ENCODE measurements at places on chromosomes 11 and 22.
A peak's percentile ranks its signal among the peaks of the same experiment; 100 is the strongest.

- no peak for DNase-seq
These were observed 103.1 kb downstream of the TSPAN18 start for GRCh38 chr11:44829838-44830237.

GRCh38 chr11:100010393-100010792, 676.7 kb upstream of the ARHGAP42 start:
- DNase-seq: no peak

DNA sequence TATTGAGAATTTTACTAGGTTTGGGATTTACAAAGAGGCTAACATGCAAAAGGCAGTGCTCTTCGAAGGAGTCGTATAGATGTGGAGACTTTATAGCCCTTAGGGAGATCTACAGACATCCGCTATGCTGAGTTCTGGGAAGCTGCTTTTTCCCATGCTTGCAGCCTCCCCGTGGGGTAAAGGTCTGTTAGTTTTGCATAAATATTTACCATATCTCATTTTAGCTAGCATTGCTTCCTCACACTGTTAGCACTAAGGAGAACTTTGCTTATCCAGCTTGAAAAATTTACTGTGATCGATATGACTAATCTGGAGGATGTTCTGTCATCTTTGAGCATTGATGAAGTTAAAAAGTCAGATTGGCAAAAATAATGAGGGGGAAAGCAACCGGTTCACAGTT, 18.6 kb downstream of the ARHGEF12 start:
- DNase-seq: no peak

DNA sequence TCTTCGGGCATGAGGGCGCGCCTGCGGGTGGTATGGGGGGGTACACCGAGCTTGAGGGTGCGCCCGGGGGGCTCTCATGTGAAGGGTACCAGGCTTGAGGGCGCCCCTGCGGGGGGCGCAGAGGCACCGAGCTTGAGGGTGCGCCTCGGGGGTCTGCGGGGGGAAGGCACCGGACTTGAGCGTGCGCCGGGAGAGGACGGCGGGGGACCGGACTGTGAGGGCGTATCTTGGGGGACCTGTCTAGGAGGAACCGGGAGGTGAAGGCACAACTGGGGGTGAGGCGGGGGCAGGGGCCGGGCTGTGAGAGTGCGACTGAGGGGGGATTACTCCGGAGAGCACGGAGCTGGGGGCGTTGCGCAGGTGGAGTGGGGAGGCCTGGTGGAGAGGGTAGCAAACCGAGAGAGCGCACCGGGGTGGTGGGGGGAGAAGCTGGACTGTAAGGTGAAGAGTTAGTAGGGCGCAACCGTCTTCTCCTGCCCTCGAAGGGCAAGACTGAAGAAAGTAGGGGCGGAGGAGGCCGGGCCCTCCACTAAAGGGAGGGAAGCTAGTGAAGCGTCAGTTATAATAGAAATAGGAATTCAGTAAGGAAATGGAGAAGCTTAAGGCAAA, 1.1 kb upstream of the DDX6 start:
- DNase-seq: peak; percentile 43

DNA sequence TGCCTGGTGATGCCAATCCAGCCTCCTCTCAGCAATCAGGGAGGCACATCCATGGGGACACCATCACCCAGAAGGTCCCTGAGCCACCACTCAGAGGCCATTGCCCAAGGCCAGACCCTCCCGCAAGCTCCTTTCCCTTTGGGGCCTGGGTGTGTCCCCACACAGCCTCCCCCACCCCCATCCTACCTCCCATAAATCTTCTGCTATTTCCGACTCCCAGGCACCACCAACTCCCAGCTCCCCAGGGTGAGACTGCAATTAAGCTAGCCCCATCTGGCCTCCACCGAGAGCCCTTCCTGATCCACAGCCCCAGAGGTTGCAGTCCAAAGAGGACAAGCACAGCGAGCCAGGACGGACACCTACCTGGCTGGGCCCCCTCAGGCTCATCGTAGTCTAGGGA, 6.3 kb downstream of the ARHGAP1 start:
- no peak for DNase-seq

DNA sequence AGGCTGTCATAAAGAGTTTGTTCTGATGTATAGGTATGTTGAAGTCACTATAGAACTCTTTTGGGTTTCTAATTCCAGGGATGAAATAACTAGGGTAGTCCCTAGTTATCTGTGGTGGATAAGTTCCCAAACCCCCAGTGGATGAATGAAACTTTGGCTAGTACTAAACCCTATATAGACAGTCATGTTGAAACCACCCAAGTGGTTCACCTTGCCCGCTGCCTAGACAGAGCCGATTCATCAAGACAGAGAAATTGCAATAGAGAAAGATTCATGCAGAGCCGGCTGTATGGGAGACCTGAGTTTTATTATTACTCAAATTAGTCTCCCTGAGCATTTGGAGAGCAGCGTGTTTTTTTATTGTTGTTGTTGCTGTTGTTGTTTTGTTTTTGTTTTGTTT, 23.8 kb upstream of the NUCB2 start:
- no peak for DNase-seq

- peak; percentile 76 for DNase-seq
These were observed at the start of gene CYB5R3 for GRCh38 chr22:42649246-42650099. CYB5R3 (minus strand) TSS chr22:42649392; CDS start chr22:42649315, 77 bp downstream.

DNA sequence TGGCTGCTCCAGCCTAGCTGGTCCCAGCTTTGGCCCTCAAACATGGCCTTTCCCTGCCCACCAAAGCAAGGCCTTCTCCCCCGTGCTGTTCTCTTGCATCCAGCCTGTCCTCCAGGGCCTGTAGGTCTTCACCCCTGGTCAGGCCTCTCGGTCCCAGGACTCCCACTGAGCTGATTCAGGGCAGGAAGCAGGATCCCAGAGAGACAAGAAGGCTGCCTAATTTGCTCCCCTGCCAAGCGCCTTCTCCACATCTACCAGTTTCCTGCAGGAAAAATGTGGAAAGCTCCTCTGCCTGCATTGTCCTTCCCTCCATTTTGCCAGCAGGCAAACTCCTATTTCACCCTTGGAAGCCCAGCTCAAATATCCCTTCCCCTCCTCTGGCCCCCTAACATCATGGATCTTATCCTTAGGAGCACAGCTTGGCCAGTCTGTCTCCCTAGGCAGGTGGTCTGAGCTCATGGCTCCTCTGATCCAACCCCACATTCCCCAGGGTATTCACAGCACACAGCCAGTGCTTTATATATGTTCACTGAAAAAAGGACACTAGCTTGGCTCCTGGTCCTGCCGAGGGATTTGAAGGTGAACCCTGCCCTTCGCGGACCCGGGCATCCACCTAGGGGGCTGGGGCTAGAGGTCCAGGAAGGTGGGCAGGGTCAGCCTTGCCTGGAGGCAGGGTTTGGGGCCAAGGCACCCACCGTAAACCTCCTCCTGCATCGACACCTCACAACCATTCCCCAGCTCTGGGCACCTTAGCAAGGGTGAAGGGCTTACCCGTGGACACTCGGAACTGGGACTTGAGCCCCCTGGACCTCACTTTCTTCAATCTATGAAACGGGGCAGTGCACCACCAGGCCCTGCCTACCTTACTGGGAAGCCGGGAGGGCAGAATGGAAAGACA, 968 bp downstream of the RHBDD3 start:
- DNase-seq: no peak

DNA sequence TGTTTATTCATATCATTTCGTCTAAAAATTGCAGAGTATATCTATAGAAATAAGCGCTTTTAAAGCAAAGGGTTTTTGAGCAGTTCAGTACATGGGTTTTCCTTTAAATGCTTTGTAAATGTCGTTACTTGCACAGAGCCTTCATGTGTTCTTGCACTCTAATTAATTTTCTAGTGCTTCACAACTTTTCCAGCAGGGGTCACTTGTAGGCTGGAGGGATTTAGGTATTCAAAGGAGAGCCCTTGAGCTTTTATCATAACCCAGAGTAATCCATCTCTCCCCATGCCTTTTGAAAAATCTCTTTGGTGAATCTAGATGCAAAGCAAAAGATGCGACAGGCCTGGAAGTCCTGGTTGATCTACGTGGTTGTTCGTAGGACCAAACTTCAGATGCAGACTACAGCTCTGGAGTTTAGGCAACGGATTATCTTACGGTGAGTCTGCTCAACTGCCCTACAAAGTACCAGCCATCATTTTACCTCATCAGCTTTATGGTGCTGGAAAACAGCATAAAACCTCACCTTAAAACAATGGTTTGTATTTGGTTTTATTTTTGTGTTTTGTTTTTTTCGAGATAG, 60.4 kb downstream of the SFI1 start:
- DNase-seq: no peak

- no peak for DNase-seq
These were observed 1.6 kb downstream of the NADSYN1 start for GRCh38 chr11:71454470-71455113.

GRCh38 chr11:19703211-19703610, 9.4 kb upstream of the NAV2 start:
- no peak for DNase-seq

GRCh38 chr22:49087716-49088601, 739.7 kb downstream of the BRD1 start:
- DNase-seq: no peak

DNA sequence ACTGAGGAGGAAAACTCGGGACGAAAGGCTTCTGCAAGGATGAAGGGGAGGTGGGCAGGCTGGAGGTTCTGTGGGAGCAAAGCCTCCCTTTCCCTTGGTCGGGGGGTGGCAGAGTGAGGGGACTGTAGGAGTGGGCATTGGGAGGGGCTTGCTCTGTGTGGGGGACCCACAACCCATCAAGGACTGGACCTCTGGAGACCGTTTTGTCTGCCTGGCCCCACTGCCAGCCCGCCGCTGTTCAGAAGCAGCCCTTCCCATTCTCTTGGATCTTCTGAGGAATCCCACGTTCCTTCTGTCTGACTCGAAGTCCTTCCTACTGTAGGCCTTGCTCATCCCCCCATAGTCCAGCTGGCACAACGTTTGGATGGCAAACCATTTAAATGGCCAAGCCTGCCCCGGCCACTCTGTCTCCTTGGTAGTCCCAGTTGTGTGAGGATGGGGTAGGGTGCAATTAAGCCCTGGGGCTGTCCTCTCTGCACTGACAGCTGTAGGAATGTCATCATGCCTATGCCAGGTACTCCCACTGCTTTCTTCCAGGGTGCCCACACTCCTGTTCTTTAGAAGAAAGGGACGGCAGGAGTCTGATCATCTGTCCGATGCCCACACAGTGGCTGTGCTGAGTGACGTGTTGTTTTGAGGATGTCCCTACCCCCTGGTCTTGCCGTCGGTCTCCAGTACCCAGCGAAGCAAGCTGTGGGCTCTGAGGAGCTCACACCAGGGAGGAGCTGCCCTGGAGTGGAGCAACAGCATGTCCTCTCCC, 17.0 kb upstream of the NECTIN1 start:
- no peak for DNase-seq

DNA sequence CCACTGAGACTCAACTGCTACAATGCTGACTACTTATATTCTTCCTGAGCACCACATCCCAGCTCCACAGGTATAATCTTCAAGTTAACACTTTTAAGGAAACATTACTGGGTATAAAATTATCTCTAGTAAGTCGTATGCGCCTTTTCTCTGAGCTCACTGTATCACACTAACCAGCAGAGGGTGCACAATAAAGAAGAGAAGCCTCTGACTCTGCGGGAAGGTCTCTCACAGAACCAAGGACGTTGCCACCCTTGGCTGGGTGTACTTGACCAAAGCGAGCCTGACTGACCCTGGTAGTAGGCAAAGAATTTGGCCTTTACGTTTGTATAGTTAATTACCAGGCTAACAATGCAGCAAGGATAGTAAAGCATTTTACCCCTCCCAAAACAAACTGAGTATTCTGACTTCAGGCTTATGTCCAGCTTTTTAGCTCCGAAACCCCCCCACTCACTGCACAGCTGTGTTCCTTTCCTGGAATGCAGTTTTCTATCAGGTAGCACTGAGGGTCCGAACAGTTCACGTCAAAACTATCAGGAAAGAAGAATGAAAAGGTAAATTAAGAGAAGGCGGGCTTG, at the start of gene BTBD18:
Gene BTBD18 (minus strand): TSS at position 144 of the 578 bp plus-strand sequence. CDS start 631 bp downstream, outside the sequence.
- no peak for DNase-seq

- DNase-seq: no peak
These were observed 60.9 kb downstream of the SYT13 start for GRCh38 chr11:45225277-45225676.

DNA sequence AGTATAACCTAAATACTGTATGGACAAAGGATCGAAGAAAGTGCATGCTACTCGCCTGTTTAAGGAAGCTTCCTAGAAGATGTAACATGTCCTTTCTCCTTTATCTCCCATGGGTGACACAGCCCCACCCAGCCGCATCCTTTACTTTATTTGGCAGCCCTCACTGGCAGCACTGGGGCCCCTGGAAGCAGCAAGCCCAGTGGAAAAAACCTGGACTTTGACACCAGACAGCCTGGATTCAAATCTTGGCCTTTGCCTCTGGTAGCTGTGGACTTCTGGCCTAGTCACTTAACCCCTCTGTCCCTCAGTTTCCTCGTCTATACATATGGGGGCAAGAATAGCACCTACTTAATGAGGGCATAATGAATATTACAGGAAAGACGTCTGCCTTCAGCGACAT, 67.1 kb downstream of the MYEOV start:
- no peak for DNase-seq

DNA sequence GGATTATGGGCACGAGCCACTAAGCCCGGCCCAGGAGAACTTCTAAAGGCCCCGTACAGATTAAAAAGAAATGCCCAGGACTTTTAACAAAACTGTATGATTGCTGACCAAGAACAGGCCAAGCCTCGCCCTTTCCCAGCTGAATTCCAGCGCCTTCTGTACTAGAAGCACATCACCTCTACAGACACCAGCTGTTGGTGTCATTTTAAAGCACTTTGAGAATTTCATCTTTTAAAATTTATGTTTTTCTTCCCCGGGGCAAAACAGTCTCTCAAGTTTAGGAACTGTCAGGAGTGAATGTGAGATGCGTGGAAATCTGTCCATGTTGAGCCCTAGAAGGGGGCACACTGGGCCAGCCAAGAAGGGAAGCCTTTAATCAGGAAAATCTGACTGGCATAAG, 362.4 kb downstream of the LARGE1 start:
- no peak for DNase-seq

- peak; percentile 91 for DNase-seq
These were observed 4.6 kb downstream of the TRABD start for GRCh38 chr22:50190182-50190940.

- peak; percentile 73 for DNase-seq
These were observed 3.9 kb upstream of the RNF215 start for GRCh38 chr22:30390974-30391691.

DNA sequence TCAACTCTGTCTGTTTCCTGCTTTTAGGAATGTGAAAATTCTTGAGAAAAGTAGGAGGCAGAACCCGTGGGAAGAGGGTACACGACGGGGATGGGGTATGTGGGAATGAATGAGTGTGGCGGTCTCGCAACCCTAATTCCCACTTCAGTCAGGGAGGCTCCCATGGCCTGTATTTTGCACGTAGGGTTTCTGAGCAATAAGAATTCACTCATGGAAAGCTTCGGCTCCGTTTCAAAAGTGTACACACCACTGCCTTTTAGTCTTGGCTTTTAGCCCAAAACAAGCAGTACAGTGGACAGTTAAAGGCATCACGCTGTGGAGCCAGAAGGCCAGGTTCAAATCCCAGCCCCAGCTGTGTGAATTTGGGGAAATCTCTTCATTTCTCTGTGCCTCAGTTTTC, 116.7 kb downstream of the MN1 start:
- no peak for DNase-seq

GRCh38 chr11:10916665-10917064, 58.8 kb upstream of the ZBED5 start:
- DNase-seq: no peak

GRCh38 chr22:44098966-44099530, 74.9 kb downstream of the PARVB start:
- DNase-seq: no peak

- peak; percentile 63 for DNase-seq
These were observed at the start of gene ST14 for GRCh38 chr11:130159657-130160497. ST14 (plus strand) TSS chr11:130159782; CDS start chr11:130159980, 198 bp downstream.

Measured in stimulated activated naive B cell treated with anti-CD40 and anti-IgM and Interleukin-4, amounts not matched to agents 10 μg/mL and 1 μg/mL and 100 μg/mL, for 72 hours (primary cell).